NCI-H69 (cell line): ENCODE measurements at places on chromosomes 7 and 10.

GRCh38 chr7:128879939-128880746 is 17.5 kb downstream of the ATP6V1F start:
- DNase-seq, result peak; percentile 86

DNA sequence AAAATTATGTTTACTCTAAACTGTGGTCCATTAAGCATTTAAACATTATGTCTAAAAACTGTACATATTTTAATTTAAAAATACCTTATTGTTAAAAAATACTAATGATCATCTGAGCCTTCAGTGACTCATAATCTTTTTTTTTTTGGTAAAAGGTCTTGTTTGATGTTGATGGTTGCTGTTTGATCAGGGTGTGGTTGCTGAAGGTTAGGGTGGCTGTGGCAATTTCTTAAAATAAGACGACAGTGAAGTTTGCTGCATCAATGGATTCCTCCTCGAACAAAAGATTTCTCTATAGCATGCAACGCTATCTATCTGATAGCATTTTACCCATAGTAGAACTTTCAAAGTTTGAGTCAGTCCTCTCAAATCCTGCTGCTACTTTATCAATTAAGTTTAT is 180.0 kb upstream of the AHR start:
- DNase-seq, result no peak

DNA sequence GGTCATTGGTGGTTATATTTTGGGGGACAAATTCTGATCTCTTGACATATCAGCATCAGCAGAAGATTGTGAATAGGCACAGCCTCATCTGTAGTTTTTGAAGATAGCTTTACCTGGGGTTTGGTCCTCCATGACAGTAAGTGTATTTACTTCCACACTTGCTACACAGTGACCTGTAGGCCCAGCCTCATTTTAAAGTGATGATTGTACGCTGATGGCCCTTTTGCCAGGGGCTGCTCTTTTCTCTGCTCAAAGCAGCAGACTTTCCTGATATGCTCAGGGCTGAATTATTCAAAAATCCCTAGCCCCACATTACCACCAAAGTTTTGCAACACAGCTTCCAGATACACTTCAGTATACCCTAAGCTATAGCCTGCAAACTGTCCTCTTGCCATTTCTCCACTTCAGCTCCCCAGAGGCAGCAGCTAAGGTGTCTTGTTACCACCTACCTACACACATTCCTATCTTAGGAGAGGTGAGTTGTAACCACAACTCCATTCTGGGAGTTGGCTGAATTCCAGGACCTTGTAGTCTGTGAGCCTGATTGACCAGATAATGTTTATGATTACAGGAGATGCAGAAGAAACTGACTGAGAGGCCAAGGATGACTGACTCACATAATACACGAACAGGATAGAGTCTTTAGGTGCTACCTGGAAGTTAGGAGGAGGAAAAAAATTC is 6.0 kb downstream of the ASB4 start:
- DNase-seq, result peak; percentile 78

GRCh38 chr7:156773966-156774365 is 119.0 kb downstream of the LMBR1 start:
- DNase-seq, result no peak

- DNase-seq, result no peak
These were observed 25.9 kb downstream of the LAMB1 start for GRCh38 chr7:107977048-107977447.

GRCh38 chr10:11667756-11668155 is 56.3 kb upstream of the USP6NL start:
- no peak for DNase-seq

DNA sequence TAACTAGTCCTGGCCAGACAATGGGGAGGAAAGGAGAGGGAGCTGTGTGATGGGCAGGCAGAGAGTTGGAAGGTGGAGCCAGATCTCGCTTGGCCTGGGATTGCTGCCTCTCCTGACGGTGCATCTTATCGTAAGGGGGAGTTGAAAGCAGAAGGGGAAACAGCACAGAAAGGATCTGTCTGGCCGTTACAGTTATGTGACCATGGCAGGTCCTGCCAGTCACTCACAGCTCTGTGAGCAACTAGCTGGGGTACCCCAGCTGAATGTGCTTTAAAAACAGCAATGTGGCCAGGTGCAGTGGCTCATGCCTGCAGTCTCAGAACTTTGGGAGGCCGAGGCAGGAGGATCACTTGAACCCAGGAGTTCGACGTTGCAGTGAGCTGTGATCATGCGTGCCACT is 8.1 kb downstream of the BLVRA start:
- DNase-seq, result no peak

- peak; percentile 43 for DNase-seq
These were observed 18.4 kb upstream of the PON1 start for GRCh38 chr7:95342642-95343307.

GRCh38 chr7:111290419-111290818 is 199.5 kb downstream of the LRRN3 start:
- peak; percentile 14 for DNase-seq

DNA sequence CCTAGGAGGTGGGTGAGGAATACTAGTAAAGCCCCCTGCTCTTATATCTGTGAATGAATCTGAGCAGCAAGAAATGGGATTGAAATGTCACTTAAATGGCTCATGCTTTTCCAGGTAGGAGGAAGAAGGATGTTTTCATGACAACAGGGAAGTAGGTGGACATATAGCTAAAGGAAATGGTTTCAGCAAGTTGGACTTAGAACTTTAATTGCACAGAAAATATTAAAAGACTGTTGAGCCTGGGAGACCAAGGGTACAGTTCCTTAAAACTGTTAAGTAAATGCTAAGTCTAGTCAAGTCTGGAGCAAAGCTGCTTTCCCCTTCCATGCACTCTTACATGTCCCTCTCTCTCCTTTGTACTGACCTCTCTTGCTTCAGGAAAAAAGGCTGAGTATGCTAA is 301.3 kb downstream of the HGF start:
- DNase-seq, result no peak

DNA sequence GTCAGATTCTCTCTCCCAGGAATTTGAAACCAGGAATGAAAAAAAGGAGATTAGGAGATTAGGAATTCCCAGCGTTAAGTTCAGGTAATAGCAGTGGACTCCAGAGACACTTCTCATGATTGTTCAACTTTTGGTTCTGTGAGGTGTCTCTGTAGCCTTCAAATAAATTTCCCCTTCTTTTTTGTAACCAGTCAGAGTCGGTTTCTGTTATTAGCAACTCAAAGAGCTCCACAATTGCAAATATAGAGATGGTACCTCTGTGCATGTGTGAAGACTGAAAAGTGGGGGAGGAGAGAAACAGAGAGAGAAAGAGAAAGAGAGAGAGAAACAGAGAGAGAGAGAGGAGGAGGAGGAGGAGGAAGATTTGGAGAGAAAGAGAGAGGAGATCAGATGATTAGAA is 112.8 kb upstream of the STEAP1B start:
- DNase-seq, result no peak

GRCh38 chr7:50651271-50651989 is 86.2 kb upstream of the DDC start:
- DNase-seq, result no peak

GRCh38 chr7:112405286-112405685 is 45.0 kb upstream of the IFRD1 start:
- no peak for DNase-seq

DNA sequence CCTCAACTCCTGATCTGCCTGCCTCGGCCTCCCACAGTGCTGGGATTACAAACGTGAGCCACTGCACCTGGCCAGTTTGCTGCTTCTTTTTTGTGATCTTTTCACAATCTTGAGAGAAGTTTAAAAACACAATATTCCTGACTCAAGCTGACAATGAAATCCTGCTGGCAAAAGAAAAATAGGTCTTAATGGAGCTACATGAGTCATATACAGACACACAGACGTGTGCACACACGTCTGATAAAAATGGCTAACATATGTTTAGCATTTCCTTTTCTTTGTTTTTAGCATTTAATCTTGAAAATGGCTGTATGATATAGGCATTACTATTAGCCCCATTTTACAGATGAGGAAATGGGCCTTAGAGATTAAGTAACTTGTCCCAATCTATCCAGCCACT is 29.4 kb upstream of the RAB18 start:
- no peak for DNase-seq

- peak; percentile 88 for DNase-seq
These were observed 163.0 kb upstream of the PPP1R3A start for GRCh38 chr7:114081606-114082425.

GRCh38 chr10:119807960-119808697 is 64.5 kb downstream of the MCMBP start:
- no peak for DNase-seq

DNA sequence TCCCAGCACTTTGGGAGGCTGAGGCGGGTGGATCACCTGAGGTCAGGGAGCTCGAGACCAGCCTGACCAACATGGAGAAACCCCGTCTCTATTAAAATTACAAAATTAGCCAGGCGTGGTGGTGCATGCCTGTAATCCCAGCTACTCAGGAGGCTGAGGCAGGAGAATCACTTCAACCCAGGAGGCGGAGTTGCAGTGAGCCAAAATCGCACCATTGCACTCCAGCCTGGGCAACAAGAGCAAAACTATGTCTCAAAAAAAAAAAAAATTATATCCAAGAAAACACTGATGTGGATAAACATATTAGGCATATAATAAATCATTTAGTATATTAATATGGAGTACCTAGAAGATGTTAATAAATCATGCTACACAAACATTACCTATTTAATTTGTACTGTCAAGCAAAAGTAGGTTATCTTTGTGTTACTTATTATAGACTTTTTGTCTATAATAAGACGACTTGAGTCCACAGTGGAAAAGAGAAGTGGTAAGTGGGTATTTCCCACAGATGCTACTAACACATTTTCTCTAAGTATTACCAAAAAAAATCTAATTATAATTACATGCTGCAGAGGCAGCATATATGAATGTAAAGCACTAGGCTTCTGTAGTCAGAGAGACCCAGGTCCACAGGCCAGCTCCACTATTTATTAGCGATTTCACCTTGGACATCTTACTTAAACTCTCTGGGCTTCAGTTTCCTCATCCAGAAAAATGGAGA is 34.5 kb downstream of the DNMBP start:
- DNase-seq, result no peak

DNA sequence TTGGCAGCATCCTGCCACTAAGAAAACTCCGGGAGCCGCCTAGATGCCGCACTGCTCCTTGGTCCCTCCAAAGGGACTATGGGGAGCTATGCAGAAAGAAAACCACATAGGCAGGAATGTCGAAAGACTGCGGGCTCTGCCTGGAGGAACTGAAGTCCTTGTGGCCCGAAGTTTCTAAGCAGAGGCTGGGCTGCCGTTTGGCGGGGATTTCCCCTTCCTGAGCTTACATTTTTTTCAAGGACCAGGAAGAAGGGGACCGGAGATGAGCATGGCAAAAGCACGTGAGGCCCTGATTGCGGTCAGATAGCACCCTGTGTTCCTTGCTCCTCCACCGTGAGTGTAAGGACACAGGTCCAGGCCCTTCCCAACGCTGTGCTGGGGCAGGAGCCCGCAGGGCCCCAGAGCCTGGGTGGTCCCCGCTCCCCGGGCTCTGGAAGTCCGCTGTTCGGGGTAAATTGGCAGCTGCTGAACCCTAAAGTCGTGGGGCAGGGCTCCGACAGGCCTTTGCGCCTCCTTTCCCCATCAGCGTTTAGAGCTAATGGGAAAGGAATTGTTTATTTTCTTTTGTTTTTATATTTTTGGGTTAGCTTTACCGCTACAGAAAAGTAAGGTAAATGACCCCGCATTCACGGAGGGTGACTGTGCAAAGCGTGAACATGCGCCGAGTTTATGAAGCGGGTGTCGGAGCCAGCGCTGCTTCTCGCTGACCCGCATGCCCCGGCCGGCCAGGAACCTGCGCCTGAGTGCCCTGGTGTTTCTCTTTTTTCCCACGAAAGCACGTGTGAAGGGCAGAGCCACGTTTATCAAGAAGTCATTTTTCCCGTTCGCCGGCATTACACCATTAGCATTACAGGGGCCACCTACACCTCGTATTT is 356.5 kb upstream of the ZNF32 start:
- no peak for DNase-seq

GRCh38 chr10:95328013-95328412 is 37.2 kb upstream of the PDLIM1 start:
- no peak for DNase-seq

GRCh38 chr7:138398857-138399256 is 61.2 kb upstream of the TRIM24 start:
- DNase-seq, result no peak

GRCh38 chr7:659306-659847 is 67.1 kb upstream of the DNAAF5 start:
- DNase-seq, result no peak

DNA sequence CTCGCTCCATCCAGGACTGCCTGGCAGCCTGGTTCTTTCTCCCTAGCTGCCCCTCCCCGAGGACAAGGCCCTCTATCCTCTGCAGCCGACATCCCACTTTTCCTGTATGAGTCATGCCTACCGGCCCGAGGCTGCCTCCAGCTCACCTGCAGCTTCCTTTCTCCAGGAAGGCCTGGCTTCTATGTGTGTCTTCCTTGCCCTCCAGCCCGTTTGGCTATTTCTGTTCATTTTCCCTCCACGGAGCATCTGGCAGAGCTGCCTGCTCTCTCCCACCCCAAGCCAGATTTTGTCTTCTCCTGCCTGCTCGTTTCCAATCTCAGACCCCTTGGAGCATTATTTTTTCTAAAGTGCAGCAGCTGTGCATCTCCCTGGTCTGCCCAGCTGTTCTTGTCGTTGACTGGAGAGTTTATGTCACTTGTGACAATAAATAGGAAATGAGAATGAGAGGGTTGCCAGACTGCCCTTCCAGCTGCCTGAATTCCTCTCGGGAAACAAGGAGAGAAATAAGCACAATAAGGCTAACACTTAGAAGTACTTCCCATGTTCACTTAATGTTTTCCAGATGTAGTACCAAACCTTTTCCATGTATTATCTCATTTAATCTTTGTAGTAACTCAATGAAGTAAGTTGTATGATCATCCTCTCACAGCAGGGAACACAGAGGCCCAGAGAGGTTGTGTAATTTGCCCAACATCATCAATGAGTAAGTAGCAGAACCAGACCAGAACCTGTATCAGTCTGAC is 19.7 kb downstream of the UBTD1 start:
- DNase-seq, result peak; percentile 36

DNA sequence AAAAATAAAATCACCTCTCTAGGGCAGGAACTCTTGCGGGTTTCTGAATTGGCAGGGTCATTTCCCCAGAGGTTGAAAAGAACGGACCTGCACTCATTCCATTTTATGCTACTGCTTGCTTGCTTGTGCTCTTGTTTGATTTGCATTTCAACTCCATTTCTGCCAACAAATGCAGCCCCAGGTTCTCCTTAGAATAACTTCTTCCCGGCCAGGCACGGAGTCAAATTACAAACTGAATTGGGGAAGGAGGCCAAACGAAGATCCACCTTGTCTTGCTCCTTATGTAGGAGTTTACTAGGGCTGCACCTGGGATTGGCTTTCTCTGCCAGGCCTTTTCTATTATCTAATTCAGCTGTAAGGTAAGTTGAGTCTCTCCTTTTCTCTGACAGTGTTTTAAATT is 79.6 kb downstream of the HGF start:
- DNase-seq, result peak; percentile 15

DNA sequence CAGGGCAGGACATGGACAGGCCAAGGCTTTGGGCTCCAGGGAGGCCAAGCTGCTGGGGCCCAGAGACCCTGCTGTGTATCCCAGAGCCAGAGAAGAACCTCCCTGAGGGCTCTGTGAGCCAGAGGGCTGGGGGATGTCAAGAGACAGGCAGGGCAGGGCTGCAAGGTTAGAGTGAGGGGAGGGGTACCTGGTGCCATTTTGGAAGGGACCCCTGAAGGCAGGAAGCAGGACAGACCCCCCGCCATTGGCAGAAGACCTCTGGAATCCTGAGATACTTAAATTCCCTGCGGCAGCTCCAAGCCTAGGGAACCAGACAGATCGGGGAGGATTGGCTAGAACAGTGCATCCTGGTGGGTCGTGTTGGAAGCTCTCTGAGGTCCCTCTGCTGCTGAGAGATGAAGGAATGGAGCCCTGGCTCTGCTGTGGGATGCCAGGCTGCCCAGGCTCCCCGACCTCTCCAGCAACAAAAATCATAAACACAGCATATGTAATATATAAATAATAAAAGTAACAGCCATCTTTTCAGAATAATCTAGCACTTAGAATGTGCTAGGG is 75.0 kb downstream of the LHPP start:
- DNase-seq, result no peak
